ENCODE measurements at places on chromosomes 5 and 9.

DNA sequence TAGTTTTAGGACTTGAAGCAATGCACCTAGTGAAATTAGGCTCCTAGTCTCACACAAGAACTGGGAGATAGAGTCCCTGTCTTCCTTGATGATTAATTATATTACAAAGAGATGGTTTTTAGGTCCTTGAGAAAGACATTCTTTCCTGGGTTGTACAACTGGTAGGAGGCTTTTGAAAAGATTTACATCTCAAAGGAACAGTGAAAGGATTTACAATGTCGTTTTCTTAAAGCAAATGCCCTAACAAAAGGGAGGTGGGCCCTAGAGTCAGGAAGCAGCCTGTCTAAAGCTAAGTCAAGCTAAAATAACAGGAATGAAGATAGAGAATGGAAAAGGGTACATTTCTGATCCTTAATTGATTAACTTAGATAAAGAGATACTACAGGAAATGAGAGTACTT lies 102.2 kb upstream of the IL7R start:
- no peak for DNase-seq

- DNase-seq: peak; percentile 71
Observed at GRCh38 chr5:17228821-17229291, 11.4 kb downstream of the BASP1 start.

DNA sequence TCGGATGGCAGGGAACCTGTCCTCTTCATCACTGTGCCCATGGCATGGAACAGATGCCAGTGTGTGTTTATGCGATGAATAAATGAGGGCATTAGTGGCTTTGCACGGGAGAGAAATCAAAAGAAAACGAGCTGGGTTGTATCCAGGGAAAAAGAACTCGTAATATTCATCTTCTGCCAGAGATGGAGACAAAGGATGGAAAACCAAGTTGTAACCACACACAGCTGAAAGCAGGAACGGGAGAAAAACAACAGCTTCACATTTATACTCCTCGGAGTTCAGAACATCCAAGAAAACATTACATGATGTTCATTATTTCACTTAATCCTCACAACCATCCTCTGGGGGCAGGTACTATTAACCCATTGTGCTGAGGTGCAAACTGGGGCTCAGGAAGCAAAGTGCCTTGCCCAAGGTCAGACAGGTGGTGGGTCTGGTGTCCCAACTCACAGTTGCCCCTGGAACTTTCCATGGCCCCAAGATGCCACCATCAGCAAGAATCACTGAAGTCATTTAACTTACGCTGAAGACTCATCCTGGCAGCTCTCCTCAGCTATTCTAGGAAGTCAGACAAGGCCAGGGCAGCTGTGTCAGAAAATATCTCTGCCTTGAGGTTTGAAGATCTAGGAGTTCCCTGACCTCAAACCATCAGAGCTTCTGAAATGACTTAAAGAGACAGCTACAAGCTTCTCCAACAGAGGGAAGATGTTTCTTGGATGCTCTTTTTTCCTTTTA lies 250.4 kb downstream of the NSG2 start:
- DNase-seq: no peak

- DNase-seq: peak; percentile 80
Observed at GRCh38 chr5:80181618-80182211, 74.1 kb downstream of the SERINC5 start.

GRCh38 chr9:123432331-123433236 lies 76.6 kb downstream of the CRB2 start:
- DNase-seq: no peak

All from astrocyte of the hippocampus (primary cell).